ENCODE measurements at places on chromosomes 16 and 17. TPM values are rescaled to one million over a fixed set of nuclear protein-coding genes. Genes with fewer than 3 reads are reported as not detected.

Gene KCNH4
- 0.51 TPM for total RNA-seq

Gene TAC4
- not detected for total RNA-seq

Gene KRT33B
- total RNA-seq: not detected

Gene LRRC36
- not detected for total RNA-seq

Gene ACAP1
- total RNA-seq: 392 TPM

Gene GPR179
- 0.10 TPM for total RNA-seq

Gene NPIPB6
- 5.8 TPM for total RNA-seq

Gene SLC35G3
- total RNA-seq: not detected

Gene ABCA8
- total RNA-seq: not detected

Gene MAPT
- 0.19 TPM for total RNA-seq

Gene SARM1
- total RNA-seq: 32.8 TPM

Gene SPATA32
- 0.52 TPM for total RNA-seq

Gene PLEKHG4
- total RNA-seq: 6.0 TPM

Gene BLMH
- total RNA-seq: 25.9 TPM

Gene MEIOB
- total RNA-seq: not detected

Gene BAIAP2
- 12.0 TPM for total RNA-seq

Gene AXIN2
- 1.2 TPM for total RNA-seq

Gene KCNH6
- not detected for total RNA-seq

Gene TMED6
- total RNA-seq: 6.3 TPM

Gene DHRS7C
- not detected for total RNA-seq

Gene TPPP3
- not detected for total RNA-seq

Gene SLC13A2
- total RNA-seq: not detected

Gene PHB1
- 72.3 TPM for total RNA-seq

Gene DCAKD
- 20.6 TPM for total RNA-seq

Gene NCBP3
- total RNA-seq: 70.7 TPM
